Hippocampal formation (tissue), 2 donors: ENCODE measurements at places on chromosomes 6 and 20.

GRCh38 chr20:24866008-24866407 is 83.1 kb upstream of the CST7 start:
- DNase-seq = no peak

DNA sequence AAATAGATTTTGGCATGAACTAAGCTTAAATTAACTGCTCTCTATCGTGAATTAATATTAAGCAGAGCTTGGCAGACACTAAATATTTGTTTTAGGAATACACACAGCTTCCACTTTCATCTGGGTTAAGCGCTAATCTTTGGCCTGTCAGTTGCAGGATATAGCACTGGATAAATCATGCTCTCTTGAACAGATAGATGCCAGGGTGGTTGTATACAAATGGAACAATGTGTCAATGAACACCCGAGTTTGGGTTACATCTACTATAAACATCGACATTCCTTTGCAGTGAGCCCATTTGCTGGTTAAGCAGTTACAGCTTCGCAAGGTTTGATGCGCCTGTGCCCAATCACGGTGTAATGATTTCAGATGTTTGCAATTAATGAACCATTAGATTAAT is 338.2 kb upstream of the ZFP64 start:
- no peak for DNase-seq

DNA sequence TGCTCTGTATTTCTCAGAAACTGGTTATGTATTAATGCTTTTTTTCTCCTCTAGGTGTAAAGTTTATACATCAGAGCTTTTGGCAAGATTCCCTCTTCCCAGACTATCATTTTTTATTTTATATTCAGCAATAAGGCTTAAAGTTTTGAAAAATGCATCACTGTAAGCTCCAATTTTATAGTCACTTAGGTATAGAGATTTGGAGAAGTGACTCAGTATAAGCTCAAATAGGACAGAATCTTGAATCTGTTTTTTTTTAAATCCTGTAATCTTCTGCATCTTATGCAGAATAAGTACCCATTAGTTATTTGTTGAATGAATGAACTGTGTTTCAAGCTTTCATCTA is 1.0 kb downstream of the NCOA7 start:
- DNase-seq = no peak

- DNase-seq = no peak
Measured at GRCh38 chr6:12039540-12040459, 27.7 kb downstream of the HIVEP1 start.

- DNase-seq = no peak
Measured at GRCh38 chr20:38870733-38871559, 55.3 kb upstream of the FAM83D start.

- no peak for DNase-seq
Measured at GRCh38 chr20:35742741-35743523, 872 bp upstream of the RBM39 start.

DNA sequence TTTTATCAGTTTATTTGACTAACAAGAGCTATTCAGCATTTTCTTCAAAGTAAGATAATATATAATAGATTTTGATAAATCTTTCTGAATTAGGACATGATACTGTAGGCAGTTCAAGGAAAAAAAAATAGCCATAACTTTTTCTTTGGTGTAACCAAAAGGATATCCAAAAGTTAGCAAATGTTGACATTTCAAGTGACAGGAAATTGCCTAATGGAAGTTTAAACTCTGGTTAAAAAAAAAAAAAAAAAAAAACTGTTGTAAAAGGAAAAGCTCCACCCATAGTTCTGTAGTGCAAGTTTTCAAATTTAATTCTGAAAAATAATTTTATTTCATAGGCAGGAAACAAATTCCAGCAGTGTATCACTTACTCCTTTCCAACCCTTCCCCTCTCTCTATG is 18.8 kb downstream of the HEBP2 start:
- DNase-seq = no peak

DNA sequence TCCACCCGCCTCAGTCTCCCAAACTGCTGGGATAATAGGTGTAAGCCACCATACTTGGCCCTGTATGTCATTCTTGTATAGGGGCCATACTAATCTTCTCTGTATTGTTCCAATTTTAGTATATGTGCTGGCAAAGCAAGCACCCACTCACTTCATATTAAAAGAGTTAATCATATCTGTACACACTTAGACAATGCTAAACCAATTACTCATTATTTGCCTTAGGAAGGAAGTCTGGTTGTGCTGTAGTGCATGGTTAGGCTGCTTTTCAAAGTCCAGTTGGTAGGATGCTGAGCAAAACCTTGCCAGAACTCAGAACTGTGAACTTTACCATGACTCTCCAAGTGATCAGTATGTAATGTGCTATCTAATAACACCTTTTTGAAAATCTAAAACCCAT is 88.6 kb downstream of the LIN28B start:
- no peak for DNase-seq

DNA sequence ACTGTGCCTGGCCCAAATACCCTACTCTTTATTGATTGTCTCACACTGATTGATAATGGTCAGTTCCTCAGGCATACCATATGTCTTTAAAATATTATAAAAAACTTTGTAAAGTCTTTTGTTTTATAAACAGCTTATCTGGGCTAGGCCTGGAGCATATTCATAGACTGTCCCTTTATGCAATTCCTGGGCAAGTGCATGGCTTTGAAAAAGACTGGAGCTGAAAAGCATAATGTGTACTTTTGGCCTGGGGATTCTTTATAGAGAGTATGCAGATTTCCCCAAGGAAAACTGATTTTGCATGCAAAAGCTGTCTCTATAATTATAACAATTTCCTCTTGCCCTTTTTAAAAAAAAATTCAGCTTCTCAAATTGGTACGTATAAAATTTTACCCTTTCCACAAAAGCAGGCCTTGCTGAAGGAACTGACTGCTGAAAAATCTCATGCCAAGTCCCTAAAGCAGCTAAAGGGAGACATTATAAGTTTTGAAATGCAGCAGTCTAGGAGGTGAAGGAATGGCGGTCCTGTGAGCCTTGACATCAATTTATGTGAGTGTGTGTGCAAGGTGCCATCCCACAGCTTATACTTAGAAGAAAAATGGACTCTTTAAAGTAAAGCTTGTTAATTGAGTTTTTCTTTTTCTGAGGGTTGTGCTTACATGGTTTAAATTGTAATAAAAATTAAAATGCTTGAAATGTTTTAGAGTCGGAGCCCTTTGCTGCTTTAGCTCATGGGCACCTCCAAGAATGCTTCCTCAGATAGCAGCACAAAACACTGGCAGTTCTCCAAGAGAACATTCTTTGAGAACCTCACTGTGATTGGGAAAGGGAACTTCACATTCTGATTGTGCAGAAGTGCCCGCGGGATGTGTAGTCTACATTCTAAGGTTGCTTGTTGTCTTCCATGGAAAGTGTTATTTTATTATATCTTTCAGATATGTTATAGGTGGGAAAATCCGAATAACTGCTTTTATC is 43.9 kb downstream of the PLCB4 start:
- no peak for DNase-seq

DNA sequence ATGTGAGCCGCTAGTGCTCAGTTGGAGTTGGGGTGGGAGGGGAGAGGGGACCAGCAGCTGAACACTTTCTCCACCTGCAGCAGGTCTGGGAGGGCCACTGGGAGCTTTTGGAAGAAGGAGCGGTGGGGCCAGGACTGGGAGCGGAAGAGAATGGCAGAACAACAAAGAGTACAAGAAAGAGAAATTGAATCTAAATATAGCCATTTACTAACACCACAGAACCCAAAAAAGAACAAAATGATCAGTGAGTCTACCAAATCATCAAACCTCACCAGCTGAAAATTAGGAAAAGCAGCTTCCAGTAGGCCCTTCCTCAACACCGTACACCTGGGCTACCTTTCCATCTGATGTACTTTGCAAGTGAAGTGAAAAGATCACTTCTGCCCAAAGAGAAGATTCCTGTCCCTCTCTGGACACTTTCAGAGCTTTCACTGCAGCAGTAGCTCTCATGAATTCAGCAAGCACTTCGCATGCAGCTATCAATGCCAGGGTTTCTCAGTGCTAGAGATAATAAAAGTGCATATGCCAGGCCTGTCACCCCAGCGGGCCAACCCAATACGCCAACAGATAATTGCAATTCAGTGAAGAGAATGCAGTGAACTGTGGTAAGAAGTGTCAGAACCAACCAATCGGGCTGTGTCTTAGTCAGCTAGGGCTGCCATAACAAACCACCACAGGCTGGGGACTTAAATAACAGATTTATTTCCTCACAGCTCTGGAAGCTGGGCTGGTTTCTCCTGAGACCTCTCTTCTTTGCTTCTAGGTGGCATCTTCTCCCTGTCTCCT is 597 bp downstream of the LY86 start:
- DNase-seq = no peak

DNA sequence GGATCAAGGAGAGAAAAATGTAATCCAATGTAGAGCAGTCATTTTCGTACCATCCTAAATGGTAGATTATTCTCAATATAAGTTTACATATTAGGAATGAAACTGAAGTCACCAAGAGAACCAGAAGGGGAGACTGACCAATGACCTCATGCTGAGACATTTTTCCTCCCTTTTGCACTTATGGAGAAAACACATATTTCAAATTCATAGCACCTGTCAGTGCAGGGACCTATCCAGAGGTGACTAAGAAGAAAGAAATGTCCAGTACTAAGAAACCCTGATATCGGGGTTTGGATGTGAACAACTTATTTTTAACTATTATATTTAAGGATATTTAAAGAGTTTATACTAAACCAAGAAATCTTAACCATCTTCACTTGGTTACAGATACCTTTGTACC is 16.6 kb upstream of the LYRM2 start:
- DNase-seq = no peak

- DNase-seq = no peak
Measured at GRCh38 chr6:42350911-42351310, 100.8 kb downstream of the TRERF1 start.
